Stimulated activated CD4-positive, alpha-beta T cell treated with anti-CD3 and anti-CD28 coated beads, TNF-alpha, amount 100 ng/mL, for 48 hours (primary cell): ENCODE measurements at places on chromosomes 5 and 9.

DNA sequence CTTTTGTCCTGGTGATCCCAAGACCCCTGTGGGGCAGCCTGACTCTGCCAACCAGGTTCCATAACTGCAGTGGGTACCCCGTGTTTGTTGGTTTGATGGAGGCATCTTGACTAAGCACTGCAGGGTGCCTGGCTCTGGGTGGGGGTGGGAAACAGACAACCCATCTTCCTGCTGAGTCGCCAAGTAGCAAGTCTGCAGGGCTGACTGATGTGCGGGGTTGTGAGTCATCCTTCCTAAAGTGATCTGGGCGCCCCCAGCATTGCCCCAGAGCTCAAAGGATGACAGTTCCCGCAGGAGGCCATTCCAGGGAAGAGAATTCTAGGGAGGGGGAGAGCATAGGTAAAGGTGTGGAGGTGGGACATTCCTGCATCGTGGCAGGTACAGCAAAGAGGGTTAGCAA lies 23.5 kb downstream of the DAB2IP start:
- DNase-seq = no peak

GRCh38 chr5:134769206-134769605 lies 10.6 kb downstream of the DDX46 start:
- no peak for DNase-seq

GRCh38 chr9:93263334-93264229 lies 79.6 kb downstream of the WNK2 start:
- DNase-seq = no peak

GRCh38 chr5:150486402-150487198 lies 21.3 kb upstream of the NDST1 start:
- DNase-seq = peak; percentile 14

GRCh38 chr9:109956717-109957440 lies 176.9 kb downstream of the PALM2AKAP2 start:
- DNase-seq = no peak

DNA sequence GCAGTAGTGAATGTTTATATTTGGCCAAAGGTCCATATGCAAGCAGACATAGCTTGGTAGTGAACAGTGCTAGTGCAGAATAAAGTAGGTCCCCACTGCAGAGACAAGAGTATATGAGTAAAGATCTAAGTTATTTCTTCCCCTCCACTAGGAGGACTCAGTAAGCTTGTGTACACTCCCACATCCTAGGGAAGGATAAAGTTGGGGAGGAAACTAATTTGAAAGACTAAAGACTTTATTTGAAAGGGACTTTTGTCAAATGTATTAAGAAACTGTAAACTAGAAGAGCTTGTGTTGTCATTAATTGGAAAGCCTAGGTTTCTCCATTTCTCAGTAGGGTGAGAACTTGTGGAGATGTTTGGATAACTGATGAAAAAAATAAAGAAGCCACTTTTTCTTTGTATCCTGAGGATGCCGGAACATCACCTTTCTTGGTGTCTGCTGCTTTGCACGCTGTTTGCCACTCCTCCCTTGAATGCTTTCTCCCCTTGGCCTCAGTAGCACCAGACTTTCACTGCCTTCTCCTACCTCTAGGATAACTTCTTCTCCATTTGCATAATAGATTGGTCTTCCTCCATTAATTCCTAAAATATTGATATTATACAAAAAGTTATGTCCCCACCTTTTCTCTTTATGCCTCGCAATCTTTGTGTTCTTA lies 329.0 kb downstream of the PARP8 start:
- DNase-seq = no peak

DNA sequence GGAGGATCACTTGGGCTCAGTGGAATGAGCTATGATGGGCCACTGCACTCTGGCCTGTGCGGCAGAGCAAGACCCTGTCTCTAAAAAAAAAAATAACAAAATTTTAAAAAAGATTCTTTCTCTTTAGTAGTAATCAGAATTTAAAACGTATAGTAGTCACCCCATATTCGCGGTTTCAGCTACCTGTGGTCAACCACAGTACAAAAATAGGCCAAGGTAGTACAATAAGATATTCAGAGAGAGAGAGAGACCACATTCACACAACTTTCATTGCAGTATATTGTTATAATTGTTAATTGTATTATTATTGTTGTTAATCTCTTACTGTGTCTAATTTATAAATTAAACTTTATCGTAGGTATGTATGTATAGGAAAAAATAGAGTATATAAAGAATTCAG lies 18.7 kb downstream of the INIP start:
- DNase-seq = no peak

- DNase-seq = no peak
Observed at GRCh38 chr9:16524823-16525222, 345.6 kb downstream of the BNC2 start.

DNA sequence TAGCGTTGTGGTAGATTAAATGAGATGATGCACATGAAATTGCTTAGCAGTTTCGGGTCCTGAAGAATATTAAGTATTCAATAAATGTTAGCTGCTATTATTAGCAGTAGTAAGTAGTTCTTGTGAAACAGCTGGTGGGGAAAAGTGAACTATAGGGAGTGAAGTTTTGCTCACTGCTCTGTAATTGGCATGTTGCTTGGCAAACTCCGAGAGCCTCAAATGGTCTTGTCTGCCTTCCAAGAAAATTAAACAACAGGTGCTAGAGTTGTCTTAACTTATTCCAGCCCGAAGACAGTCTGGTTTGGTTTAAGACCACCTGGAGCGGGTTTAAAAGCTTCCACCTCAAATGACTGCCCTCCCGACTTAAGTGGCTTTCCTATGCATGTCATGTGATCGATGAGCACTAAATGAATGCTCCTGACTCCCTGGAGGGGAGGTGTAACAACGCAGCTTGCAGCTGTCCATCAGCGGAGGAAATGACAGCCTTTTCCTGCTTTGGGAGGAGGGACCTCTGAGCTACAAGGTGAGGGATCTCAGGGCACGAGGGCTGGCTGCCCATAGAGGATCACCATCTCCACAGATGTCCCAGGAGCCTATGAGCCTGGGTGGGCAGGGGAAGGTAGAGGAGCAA lies 202.9 kb upstream of the PANK3 start:
- DNase-seq = no peak

DNA sequence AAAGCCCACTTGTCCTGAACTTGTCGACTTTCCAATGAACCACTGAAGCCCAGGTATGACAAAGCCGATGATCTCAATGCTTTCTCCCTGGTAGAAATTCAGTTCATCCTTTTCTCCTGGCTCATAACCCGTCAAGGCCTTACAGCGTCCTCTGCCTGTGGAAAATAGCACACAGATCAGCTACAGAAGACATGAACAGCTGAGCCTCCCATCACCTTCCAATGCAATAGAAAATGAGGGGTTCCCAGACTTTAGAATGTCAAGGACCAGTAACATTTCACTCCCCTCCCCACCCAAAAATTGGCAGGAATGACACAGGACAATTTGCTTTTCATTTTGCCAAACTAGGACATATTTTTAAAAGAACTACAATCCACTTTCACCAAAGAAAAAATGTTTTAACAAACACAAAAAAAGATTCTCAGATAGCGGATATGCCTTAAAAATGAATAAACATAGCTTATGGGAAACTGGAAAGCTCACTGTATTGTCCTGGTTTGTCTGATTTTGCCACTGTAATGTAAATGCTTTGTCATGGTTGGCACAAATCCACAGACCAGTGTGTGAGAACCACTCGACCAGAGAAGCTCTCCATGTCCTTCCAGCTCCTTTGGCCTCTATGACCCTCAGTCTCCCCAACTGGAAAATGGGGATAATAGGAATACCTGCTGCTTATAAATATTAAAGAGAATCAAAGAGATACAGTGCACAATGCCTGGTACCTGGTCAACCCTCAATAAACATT lies 24.4 kb downstream of the SH3TC2 start:
- no peak for DNase-seq

GRCh38 chr9:68685770-68686169 lies 19.3 kb upstream of the PIP5K1B start:
- DNase-seq = no peak

DNA sequence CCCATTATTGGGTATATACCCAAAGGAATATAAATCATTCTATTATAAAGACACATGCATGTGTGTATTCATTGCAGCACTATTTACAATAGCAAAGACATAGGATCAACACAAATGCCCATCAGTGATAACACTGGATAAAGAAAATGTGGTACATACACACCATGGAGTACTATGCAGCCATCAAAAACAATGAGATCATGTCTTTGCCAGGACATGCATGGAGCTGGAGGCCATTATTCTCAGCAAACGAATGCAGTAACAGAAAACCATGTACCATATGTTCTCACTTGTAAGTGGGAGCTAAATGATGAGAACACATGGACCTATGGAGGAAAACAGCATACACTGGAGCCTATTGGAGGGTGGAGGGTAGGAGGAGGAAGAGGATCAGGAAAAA lies 402.4 kb downstream of the CSNK1G3 start:
- DNase-seq = no peak

DNA sequence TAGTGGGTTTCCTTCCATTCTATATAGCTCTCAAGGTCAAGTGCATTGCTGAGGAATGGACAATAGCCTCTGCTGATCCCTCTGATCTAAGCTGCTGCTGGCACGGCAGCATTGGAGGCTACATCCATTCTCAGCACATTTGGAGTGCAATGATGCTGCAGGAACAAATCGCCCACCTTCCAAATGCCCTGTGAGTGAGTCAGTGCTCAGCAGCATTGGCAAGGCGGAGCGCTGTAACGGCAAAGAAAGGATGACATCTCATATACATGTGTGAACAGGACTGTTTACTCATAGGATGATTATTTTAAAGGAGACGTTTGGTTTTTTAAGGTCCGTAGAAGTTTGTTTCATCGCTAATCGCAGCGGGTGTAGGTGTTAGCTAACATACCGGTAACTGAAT lies 408.7 kb downstream of the ARHGEF28 start:
- no peak for DNase-seq

DNA sequence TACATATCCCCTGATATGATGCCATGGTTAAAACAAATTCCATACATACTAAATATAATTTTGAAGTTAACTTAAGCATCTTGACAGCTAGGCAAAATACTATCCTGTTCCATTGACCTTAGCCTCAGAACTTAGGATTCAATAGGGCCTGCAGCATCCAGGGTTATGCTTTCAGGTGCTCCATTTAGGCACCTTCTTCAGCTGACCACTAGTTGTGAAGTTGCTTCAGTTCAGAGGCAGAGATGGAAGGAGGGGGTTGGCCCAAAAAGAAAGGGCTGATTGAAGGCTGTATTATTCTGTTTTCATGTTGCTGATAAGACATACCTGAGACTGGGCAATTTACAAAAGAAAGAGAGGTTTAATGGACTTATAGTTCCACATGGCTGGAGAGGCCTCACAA lies 7.0 kb upstream of the NREP start:
- no peak for DNase-seq

GRCh38 chr9:126533926-126534310 lies 79.8 kb upstream of the LMX1B start:
- DNase-seq = no peak

GRCh38 chr9:87864915-87865314 lies 17.8 kb upstream of the SPATA31E1 start:
- no peak for DNase-seq

GRCh38 chr5:131363811-131364506 lies 100.1 kb downstream of the CDC42SE2 start:
- DNase-seq = no peak

DNA sequence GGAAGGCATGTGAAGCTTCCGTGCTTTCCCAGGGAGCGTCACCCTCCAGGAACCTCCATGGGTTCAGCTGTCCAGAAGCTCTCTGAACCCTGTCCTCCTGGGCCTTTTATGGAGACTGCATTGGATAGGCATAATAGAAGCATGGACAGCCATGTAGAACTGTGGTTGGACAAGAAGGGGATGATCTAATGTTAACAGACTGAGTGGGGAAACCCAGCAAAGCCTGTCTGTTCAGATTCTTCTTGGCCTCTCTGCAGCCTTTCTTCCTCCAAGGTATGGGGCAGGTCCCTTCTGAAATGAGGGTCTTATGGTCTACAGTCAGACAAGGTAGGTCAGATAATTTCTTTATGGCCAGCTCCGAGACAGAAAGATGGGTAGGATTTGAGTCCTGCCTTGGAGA lies 59.1 kb upstream of the CTNNA1 start:
- DNase-seq = no peak

GRCh38 chr5:144048259-144048856 lies 122.1 kb downstream of the YIPF5 start:
- no peak for DNase-seq

- DNase-seq = no peak
Observed at GRCh38 chr5:174176511-174176910, 131.0 kb downstream of the NSG2 start.

GRCh38 chr9:94921656-94922055 lies 195.2 kb downstream of the AOPEP start:
- DNase-seq = no peak

- DNase-seq = no peak
Observed at GRCh38 chr5:171776770-171777759, 8.6 kb upstream of the SMIM23 start.

GRCh38 chr9:112002847-112003457 lies 106.3 kb downstream of the UGCG start:
- DNase-seq = no peak

GRCh38 chr5:73763300-73764032 lies 137.5 kb downstream of the ARHGEF28 start:
- DNase-seq = no peak

DNA sequence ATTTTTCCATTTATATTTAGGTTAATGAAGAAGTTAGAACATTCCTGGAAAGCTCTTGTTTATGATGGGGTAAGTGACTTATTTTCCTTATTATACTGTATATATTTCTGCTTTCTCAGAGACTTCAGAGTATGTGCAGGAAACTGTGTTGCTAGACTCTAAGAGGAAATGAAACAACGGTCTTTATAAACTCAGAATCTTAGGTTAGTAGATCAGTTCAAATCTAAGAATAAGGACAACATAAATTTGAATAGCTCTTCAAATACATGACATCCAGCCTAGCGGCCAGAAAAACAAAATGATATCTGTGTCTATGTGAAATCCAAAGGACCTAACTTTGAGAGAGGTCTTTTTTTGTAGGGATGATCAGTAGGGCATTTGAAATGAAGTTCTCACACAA lies 94.3 kb downstream of the PRKACG start:
- no peak for DNase-seq
